CD8-positive, alpha-beta memory T cell (primary cell): ENCODE measurements at places on chromosomes 1 and 21. TPM values are rescaled to one million over a fixed set of nuclear protein-coding genes. Genes with fewer than 3 reads are reported as not detected.

DNA sequence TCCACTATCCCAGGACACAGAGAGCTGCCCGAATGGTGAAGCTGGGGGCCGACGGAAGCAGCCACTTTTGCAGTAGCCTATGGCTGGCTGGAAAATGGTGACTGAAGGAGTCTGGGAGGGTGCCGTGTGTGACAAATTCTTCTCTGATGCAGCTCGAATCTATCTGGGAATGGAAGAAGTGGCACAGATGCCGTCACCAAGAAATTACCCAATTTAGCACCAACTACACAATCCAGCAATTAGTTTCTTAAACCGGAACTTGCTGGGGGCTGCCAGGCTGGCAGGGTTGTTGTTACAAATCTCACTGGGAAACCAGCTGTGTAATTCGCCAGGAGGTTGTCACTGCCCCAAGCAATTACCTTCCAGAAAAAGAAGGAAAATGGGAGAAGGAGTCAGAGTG, 18.0 kb downstream of the DLGAP3 start:
- DNase-seq = no peak

GRCh38 chr1:29331729-29332128, 95.4 kb downstream of the PTPRU start:
- DNase-seq = no peak

DNA sequence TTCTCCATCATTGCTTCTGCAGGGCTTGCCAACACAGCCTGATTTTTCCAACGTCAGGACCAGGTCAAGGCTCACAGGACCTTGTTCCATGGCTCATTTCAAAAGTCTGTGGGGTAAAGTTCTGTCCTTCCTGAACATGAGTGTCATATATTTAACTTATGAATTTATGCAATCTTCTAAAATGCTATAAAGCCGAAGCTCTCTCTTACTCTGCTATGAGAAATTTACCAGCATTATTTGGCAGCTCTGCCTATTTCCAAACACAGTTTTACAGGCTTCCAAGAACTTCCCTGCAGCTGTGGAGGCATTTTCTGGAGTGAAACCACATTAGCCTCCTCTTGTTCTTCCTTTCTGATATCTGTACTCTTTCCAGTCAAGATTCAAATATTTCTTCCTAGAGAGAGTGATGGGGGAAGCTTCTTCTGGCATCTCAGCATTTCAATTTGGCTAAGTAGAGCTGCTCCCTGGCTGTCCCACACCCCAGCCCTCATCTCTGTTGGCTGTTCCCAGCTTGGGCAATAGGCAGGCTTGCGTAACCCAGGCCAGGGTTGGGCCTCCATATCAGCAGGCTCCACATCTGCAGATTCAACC, 15.6 kb upstream of the HMGCS2 start:
- no peak for DNase-seq

DNA sequence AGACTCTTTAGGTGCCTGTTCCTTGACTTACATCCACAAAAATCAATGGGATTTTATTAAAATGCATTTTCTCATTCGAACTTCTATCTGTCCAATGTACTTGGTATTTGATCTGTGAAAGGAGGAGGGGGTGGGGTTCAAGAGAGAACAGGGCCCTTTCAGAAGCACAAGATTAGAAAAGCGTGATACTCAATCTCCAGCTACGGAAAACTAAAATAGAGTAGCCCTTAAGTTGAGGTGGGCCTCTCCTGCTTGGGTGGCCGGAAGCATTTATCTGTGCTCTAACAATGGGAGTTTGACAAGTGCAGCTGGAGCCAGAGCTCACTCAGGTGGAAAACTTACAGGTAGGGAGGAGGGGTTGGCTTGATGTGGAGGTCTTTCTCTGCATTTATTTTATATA, 462 bp upstream of the RXRG start:
- DNase-seq = no peak

DNA sequence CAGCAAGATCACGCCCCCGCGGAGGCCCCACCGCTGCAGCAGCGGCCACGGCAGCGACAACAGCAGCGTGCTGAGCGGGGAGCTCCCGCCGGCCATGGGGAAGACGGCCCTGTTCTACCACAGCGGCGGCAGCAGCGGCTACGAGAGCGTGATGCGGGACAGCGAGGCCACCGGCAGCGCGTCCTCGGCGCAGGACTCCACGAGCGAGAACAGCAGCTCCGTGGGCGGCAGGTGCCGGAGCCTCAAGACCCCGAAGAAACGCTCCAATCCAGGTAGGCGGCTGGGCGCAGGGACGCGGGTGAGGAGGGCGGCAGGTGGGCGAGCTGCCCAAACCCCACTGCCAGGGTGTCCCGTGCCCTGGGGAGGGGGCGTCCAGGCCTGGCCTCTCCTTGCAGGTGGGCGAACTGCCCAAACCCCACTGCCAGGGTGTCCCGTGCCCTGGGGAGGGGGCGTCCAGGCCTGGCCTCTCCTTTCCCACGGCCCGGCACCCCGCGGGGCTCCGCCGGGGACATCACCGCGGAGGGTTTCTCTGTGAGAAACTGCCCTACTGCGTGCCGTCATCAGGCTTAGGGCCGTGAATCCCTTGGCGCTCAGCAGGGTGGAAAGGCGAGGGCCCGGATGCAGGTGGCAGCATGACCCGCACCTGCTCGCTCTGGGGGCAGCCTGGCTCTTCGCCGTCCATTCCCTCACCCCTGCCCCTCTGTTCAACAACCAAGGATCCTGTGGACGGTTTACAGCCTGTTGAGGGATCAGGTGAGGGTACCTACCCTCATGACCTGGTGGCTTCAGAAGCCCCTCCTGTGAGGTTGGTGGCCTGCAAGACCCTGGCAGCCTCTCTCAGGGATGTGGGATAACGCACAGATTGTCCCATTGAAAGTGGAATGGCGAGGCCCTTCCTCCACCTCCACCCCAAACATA, 534.0 kb downstream of the KIF26B start:
- no peak for DNase-seq

DNA sequence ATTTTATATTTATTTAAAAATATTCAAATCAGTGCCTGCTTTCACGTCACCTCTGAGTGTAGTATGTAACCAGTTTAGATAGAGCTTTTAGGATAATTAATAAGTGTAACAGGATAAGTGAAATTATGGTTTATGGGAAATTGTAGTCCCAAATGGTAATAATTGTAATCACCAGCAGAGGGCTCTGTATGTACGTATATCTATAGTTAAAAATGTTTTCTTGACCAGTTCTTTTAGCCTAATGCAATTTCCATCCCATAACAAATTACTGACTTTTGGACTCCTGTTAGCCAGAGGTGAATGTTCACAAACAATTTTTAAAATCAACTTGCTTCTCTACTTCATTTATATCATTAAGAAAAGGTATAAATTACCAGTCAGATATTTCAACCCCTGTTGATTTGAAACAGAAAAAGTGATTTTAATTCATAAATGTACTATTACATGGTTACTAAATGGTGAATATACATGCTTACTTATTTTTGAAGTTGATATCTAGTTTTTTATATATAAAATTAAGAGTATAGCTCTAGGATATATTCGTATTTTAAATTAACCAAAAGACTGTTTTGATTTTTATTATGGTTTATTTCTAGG, 25.3 kb downstream of the SLC30A7 start:
- no peak for DNase-seq

DNA sequence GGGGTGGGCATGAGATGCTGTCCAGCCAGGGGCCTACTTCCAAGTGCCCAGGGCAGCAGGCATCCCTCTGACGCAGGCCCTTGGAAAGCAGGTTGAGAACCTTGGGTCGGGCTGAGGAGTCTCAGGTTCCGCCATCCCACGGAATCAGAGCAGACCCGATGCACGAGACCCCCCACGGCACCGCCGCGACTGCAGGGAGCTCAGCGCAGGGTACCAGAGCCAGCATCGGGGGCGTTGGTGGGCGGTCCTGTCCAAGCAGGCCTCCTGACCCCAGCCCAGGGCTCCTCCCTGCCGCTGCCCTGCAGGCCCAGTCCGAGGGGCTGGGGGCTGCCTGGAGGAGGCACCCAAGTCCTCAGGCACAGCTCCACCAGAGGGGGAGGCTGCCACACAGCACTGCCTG, 177.2 kb downstream of the PRDM16 start:
- no peak for DNase-seq

RBM11 gene
- 1.9 TPM for total RNA-seq

GPX7 gene
- 30.0 TPM for total RNA-seq

CDA gene
- total RNA-seq = not detected

CELA3A gene
- not detected for total RNA-seq
